Stimulated activated CD4-positive, alpha-beta T cell treated with anti-CD3 and anti-CD28 coated beads, Interleukin-15, amount 100 ng/mL, for 1 hour (primary cell): ENCODE measurements at places on chromosomes 5 and 9.

- no peak for DNase-seq
Measured at GRCh38 chr5:128432913-128433440, 105.1 kb downstream of the FBN2 start.

GRCh38 chr5:56319526-56320181 lies 86.5 kb upstream of the ANKRD55 start:
- DNase-seq: no peak

GRCh38 chr9:137194388-137194787 lies 5.9 kb downstream of the SSNA1 start:
- DNase-seq: no peak

- DNase-seq: no peak
Measured at GRCh38 chr9:126695701-126696400, 82.1 kb downstream of the LMX1B start.

GRCh38 chr5:179762781-179763176 lies 30.2 kb downstream of the MAML1 start:
- DNase-seq: no peak

GRCh38 chr9:93258419-93258817 lies 74.5 kb downstream of the WNK2 start:
- no peak for DNase-seq

DNA sequence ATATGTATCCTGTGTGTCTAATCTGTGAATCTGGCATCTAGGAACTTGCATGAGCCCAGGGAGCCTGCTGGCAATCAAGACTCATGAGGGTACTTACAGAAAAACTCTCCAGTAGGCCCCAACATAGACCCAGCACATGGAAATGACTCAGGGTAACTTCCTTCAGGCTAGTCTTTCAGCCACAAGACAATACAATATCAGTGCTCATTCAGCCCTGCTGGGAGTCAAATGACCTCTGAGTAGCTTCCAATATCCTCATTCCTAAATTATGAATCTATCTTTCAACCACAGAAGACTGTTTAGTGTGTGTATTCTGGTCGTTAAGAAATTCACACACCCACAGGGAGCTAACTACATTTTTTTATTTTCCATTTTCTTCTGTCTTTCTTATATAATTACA lies 1273.0 kb downstream of the EFNA5 start:
- DNase-seq: no peak

GRCh38 chr9:134730761-134731496 lies 89.3 kb downstream of the COL5A1 start:
- DNase-seq: no peak

DNA sequence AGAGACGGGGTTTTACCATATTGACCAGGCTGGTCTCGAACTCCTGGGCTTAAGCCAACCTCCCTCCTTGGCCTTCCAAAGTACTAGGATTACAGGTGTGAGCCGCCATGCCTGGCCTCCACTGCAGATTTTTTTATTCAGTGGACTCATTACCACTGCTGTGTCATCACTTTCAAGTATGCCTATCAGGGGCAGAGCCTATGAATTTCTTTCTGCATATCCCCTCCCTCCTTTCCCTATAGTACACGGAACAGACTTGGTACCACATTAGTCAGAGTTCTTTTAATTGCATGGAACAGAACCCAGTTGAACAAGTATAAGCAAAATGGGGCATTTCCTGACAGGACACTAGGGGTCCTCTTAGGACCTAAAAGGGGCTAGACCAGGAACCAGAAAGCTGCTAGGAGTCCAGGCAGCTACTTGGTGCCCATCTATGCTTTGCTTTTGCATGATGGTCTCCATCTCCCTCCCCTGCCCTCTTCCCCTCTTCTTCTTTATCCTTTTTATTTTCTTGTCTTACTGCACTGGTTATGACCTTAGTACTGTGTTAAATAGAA lies 5.8 kb downstream of the BSPRY start:
- DNase-seq: no peak

GRCh38 chr9:96660692-96661248 lies 5.7 kb upstream of the PRXL2C start:
- DNase-seq: no peak

- DNase-seq: no peak
Measured at GRCh38 chr9:123267481-123268198, 746 bp downstream of the STRBP start.

DNA sequence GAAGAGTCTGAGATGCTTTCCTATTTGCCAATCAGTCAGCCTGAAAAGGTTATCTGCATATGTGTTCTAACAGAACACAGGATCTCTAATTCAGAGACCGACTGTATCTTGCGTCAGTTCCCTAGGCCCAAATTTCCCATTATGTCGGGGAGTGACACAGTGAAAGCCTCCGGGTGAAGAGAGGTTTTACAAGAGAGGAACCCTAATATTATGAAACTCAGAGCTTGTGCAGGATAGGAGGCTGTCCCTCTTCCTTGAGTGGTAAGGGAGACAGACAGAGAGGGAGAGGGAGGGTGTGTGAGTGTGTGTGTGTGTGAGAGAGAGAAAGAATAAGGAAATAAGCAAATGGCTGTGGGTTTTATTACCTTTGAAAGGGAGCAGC lies 1.9 kb downstream of the CD14 start:
- no peak for DNase-seq

GRCh38 chr5:139078345-139078744 lies 119.8 kb downstream of the SIL1 start:
- no peak for DNase-seq

DNA sequence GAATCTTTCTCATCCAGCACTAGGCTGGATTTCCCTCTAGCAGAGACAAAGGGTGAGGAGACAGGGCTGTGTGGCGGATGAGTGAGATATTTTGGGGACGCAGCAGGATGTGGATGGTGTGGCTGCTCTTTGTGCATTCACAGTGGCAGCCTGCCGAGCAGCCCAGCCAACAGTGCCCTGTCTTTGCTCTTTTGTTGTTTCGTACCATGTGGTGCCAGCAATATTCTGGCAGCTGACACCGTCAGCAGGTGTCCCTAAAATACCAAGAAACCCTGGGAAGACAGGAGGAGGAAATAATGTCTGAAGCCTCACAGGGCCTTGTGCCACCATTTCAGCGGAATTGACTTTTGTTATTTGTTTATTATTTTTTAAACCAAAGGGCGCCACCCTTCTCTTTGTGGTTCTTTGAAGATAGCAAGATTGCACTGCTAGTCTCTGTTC lies 141.4 kb downstream of the CCDC192 start:
- DNase-seq: no peak

DNA sequence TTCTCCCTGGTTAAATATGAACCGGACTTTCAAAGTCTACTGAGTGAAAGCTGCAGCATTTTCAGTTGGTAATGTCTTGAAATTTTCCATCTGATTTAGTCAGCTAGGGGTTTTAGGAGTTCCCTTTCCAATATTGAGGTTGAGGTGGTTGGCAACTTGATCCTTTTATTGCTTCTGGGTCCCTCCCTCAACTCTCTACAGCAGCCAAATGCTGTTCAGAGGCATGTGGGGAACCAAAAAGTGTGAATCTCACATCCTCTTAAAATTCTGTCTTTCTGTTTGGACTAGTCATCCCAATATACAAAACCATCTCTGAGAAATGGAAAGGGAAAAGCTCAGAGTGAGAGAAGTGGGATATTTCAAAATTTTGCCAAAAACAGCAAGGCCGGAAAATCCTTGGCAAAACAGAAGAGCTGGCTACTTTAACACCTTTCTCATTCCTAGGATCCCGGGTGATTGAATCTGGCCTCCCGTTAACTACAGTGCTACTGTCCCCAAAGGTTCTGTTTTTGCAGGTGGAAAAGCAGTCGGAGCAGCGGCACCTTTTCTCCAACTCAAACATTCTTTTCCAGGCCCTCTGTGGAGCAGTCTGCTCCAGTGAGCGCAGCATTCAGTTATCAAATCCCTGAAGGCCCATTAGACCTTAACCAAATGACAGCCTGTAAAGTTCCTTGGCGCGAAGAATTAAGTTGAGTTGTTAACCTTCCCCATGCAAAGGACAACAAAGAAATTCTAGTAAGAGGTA lies 345.9 kb upstream of the NUDT12 start:
- DNase-seq: no peak

DNA sequence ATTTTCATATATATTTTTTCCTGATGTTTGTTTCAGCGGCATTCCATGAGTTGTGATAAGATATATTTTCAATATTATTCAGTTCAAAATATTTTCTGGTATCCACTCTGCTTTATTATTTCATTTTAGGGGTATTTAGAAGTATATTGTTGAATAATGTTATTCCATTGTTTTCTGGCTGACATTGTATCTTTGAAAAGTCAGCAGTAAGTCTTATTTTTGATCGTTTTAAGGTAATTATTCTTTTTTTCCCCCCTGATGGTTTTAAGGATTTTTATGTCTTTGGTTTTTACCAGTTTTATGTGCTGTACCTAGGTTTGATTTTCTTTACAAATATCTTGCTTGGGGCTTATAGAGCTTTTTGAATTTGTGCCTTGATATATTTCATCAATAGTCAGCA lies 6.6 kb upstream of the GLRA1 start:
- no peak for DNase-seq

GRCh38 chr5:158792976-158793375 lies 306.7 kb downstream of the EBF1 start:
- DNase-seq: no peak

DNA sequence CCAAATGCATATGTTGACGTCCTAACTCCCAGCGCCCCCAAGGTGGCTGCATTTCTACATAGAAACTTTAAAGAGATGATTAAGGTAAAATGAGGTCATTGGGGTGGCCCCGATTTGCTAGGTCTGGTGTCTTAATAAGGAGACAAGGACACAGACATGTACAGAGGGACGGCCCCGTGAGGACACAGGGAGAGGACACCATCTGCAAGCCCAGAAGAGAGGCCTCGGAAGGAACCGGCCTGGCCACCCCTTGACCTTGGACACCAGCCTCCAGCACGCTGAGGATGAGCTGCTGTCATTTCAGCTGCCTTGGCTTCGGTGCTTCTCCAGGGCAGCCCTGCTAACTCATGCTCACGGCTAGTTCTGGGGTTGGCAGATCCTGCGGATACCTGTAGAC lies 73.2 kb downstream of the MRPL36 start:
- DNase-seq: no peak

DNA sequence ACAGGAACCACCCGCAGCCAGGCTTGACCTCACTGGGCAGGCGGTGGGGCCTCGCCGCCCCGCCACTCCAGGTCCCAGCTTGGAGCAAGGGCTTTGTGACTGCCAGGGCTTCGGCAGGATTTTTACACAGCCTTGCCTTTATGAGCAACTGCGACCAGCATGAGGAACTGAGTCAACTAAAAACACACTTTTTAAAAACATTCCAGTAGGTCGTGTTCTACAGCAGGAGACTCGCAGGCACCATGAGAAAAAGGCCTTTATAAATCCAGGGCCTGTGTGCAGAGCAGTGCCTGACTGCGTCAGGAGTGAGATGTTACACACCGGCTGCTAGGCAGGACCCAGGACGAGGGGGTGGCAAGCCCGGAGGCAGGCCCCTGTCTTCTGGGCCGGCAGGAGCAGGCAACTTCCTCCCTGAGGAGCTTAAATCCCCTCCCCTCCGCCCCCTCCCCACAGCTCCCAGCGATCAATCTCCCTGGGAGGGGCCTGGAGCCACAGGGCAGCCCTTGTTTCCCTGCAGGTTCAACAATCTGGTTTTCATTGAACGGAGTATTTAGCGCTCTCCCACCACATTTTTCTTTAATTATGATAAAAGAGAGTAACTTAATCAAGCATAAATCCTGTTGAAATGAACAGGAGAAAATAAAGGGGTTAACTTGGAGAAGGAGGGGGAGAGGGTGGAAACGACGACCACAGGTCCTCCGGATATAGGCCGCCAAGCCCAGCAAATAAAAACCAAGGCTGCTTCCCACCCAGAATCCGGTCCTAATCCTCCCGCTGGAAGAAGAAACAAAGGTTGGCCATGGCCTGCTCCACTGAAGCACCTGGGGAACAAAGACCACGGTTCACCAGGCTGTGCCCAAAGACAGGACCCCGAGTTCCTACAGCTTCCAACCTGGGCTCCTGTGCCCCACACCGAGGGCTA lies 92.5 kb downstream of the ROR2 start:
- no peak for DNase-seq

DNA sequence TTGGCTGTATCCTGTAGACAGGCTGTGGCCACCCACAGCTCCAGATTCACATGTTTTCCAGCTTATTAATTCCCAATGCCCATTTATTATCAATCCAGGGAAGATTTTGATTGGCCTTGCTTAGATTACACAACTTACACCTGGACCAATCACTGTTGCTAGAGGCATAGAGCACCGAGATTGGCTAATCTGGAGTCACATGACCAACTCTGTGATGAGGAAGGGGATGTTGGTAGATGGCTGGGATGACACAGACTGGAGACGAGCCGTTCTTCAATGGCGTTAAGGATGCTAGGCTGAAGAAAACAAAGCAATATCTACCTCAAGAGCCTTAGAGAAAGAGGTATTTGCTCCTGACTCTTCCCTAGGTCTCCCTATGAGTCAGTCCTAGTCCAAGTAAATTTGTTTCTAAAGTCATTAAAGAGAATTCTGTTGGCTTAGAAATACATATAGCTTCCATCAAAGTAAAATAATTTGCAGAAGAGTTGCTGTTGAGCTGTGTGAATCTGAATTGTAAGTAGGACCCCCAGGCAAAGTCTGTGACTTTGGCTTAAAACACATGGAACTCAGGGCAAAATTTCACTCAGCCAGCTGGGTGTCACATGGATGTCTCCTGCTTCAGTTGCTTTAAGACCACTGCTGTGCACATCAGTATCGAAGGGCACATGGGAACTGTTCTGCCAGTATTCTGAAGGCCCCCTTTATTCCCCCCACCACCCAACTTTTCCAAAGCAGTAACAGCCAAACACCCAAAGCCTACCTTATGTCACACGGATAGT lies 326.4 kb upstream of the KLF4 start:
- no peak for DNase-seq

DNA sequence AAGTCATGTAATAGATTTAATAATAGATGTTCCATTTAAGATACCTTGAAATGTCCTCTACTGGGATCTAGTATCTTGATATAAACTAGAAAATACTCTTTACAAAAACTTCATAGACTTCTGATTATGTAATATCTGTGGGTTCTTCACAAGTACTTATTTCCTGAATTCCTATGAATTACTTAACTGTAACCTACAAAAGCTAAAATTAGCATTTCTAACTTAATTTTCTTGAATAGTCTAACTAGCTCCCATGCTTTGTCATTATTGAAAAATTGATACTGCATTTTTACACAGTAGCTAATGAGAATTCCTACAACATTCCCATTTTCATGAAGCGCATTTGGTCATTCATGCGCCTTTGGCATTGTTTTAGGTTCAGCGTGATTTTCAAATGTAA lies 1828.2 kb downstream of the MAT2B start:
- no peak for DNase-seq

DNA sequence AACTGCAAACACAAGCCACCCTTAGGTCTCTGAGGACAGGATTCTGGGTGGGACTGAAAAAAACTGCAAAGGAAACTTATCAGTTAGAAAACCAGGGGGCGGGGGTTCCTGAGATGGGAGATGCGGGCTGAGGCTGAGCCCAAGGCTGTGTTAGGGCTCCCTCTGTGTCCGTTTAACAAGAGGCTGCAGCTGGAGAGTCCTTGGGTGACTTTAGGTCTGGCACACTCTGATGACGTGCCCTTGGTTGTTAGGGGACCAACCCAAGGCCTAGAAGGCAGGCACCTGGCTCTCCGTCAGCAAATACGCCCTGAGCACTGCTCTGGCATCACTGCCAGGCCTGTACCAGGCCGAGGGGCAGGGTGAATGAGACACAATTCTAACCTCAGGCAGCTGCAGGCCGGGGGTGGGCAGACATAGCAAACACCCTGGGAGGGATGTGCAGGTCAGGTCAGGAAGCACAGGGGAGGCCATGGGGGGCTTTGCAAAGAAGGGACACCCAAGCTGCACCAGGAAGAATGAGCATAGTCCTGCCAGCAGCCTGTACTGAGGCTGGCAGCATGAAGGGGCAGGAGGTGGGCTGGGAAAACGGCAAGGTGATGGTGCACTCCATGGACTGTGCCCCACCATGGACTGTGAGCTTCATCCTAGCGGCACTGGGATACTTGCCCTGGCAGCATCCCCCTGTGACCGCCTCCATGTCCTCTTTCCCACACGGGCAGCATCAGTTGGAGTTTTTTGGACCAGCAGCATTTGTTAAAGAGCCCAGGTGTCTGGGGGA lies 137.9 kb downstream of the GABBR2 start:
- DNase-seq: no peak
